ENCODE measurements at places on chromosomes 7 and 10.

DNA sequence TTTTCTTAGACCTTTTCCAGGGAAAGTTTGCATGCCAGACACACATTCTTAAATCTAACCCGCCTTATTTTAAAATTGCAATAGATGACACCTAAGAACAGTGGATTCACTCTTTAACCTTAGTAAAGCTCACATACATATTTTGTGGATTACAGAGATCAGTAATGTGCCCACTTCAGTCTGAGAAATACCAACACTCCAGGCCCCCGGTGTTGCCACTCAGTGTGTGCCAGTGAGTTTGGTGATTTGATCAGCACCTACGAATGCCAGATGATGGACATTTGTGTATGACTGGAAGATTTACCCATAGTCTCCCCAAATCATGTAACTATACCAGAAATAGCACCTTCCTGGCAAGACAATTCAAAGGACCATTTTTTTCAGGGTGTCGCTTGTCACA, 2.6 kb downstream of the LRRN3 start:
- DNase-seq = no peak

DNA sequence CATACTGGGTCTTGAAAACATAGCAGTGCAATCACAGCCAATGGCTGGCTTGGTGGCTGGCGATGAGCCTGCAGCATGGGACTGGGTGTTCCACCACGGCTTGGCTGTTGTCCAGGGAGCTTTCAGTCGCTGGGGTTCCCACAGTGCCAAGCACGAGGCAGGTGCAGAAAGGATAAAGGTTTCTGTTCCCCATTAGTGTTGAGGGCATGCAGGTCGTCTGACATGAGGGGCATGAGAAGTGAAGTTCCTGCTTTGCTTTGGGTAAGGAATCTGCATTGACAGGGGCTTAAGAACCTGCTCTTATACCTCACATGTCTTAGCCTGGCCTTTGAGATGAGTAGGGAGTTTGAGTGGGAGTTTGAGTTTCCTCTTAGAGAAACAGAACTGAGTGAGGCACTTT, 9.0 kb upstream of the CFTR start:
- DNase-seq = no peak

- DNase-seq = peak; percentile 59
Measured at GRCh38 chr7:24979470-24979862, 512 bp downstream of the OSBPL3 start.

GRCh38 chr10:118002581-118002980, 44.2 kb downstream of the RAB11FIP2 start:
- no peak for DNase-seq

- no peak for DNase-seq
Measured at GRCh38 chr7:36117203-36117840, 35.7 kb upstream of the EEPD1 start.

DNA sequence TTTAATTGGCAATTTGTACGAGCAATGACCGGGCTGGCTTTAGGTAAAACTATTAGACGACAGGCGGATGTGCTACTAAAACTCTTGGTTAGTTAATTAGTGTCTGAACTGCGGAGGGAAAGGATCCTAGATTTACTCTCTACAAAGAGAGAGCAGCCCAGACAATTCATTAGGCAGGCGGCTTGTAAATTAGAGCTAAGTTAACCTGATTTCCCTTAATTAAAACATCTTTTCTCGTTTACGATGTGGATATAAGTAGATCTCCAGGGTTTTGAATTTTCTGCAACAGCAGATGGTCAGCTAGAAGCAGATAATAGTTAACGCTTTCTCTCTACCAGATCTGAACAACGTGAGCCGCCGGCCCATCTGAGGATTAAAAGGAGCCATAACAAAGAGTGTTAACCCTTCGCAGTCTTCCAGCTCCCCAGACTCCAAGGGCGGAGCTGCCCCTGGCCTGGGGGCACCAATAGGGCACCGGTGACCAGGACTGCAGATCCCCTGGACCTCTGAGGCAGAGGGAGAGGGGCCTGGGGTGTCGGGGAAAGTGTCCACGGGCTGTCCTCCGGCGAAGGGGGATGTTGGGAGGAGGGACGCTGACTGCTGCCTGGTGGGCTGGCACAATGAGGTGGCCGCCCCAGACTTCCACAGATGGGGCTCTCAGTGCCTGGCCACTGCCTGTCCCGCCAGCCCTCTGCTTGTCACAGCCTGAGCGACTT, 6.3 kb upstream of the UNCX start:
- DNase-seq = no peak

DNA sequence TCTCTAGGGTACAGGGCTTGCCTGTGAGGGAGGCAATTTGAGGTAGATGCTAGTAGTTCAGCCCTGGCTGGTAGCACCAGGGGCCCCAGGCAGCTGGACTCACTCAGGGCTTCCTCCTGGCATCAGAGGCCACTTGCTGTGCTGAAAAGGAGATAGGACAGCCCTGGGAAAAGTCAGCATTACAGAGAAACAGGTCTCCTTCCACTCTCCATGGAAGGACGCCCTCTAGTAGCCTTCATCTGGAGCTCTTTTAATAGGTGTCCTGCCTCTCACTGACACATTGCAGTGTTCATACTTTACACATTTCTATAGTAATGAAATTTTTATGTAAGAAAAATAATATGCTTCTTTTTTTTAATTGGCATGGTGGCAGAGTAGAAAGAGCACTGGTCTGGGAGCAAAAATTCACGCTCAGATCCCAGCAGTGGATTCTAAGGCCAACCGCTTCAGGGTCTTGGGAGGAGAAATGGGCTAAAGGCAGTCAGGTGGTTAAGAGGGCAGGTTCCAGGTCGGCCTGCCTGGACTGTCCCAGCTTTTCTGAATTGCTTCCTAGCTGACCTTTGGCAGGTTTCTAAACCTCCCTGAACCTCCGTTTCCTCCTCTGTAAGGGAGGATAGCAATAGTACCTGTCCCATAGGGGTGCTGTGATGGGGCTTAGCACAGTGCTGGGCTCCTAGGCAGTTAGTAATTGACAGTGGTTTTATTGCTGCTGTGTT, 35.8 kb downstream of the AIFM2 start:
- DNase-seq = no peak

- DNase-seq = no peak
Measured at GRCh38 chr10:130029209-130029608, 65.1 kb upstream of the EBF3 start.

DNA sequence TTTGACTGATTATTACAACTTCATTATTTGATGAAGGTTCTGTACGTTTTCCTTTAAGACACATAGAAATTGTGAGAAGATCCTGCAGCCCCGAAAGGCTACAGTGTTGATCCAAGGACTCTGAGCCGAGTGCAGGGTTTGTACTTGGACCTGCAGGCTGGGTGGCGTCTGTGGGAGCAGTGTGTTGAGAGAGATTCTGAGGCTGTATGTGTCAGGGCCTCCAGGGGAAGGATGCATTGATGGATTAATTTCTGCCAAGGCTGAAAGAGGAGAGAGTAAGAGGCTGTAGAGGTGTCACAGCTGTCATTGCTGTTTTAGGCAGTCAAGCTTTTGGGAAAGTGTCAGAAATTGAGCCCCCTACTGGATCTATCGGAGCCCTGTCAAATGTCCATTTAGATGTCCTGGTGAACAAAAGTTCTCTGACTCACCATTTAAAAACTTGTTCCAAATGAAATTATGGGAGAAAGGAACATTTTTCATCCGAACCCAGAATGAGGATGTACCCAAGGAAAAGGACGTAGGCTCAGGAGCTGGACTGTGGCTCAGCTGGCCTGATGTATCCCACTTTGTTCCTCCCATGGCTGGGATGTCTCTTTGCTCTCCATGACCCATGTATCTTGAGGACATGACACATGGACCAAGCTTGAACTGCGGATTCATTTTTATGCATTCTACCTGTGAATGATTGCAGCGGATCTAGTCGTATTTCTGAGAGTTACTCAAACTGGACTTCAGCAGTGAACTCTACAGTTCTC, 102.2 kb downstream of the TCF7L2 start:
- no peak for DNase-seq

- DNase-seq = no peak
Measured at GRCh38 chr7:127782075-127782474, 130.1 kb downstream of the SND1 start.

DNA sequence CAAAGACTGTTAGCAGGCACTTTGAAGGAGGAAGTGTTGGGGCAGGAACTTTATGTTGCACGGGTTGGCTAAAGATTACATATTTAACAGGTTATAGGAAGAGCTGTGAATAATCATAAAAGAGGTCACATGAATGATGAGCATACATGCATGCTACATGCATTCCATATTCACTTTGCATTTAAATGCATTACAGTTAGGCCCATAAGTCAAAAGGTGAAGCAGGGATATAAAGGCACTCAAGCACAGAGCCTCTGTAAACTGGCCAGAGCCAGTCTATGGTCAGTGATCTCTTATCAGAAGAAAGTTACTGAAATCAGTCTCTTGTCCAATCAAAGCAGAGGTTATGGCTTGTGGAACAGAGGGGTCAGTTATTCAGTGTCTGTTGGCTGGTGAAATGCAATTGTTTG, 7.3 kb upstream of the ANKRD7 start:
- no peak for DNase-seq

DNA sequence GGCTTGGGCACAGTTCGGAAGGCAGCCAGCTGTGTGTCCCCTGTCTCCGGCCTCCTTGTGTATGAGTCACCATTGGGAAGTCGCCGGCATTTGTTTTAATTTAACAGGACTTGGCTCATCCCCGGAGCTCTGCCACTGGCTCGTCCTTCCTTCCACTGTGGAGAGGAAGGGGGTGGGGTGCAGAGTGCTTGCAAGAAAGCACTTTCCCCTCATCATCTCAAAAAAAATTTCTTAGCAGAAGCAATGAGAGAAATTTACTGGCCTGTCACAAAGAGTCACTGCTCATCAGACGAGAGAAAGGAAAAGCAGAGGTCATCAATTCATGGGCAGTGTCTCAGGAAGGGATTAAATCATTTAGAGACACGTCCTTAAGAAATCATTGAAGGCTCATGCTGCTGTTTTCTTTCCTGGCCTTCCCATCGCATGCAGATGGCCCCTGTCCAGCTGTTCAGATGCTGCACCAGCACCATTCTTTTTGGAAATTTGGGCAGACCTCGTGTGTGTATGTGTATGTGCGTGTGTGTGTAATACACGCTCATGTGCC, 93.3 kb downstream of the BMS1 start:
- DNase-seq = no peak

- no peak for DNase-seq
Measured at GRCh38 chr7:65448816-65449504, 75.3 kb downstream of the ZNF92 start.

DNA sequence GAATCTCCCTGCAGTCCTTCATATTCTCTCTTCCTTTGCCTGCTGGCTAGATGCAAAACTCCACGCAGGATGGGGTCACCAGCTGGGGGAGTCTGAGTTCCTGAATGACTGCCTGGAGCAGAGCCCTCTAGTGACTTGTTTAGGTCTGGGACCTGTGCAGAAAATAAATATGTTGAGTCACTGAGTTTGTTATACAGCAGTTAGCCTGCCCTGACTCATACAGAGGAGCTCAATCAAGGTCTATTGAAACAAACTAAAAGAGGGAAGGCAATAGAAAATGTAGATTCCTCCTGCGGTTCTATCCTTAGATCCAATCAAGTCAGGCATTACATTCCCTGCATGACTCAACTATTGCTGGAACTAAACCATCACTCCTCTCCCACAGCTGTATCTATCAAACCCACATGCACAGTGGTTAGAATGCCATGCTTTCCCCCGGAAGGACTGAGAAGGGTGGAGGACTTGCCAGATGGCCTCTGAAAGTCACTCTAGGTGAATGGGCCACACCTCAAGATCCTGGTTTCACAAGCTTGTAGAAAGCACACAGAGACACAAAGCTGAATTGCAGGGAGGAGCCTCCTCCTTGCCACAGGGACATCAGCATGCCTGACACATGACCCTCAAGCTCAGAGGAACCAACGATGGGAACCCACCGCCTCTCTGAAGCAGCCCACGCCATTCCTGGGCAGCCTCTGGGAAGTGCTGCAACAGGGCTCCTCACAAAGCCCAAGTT, 73.9 kb downstream of the SH3PXD2A start:
- no peak for DNase-seq

GRCh38 chr10:7206412-7207100, 204.3 kb downstream of the SFMBT2 start:
- no peak for DNase-seq

DNA sequence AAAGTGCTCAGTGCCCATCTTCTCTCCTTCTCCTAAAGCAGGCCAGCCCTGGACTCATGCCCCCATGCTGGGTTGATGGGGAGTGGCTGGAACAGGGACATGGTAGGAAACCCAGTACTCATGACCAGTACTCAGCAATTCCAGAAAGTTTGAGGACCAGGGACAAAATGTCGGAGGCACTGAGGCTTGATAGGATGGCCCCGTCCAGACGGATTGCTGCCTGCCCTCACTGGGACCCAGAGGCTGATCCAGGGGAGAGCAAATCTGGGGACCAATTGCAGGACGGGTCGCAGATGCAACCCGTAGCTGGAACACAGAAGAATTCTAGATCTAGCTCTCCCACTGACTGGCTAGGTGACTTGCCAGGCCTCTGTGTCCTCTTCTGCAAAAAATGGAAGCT, 5.1 kb downstream of the ZCCHC24 start:
- DNase-seq = no peak

DNA sequence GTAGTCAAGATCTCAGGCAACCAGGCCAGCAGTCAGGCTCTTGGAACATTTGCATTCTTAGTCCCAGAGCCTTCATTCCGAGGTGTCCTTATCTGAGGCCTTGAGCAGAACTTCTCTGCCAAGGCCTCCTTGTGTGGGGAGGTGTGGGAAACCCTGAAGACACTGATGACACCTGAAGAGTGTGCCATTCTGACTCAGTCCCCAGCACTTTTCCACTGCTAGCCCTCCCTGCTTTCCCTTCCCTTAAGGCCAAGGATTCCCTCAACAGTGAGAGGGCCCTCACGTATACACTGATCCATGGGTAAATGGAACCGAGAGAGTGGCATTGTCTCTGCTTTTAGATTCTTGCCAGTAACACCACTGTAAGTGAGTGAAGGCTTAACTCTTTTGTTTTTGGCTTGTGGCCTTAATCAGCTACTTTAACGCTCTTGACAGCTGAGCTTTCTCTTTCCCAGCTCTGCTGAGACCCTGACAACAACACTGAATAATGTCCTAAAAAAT, 30.3 kb downstream of the TRDMT1 start:
- DNase-seq = no peak

DNA sequence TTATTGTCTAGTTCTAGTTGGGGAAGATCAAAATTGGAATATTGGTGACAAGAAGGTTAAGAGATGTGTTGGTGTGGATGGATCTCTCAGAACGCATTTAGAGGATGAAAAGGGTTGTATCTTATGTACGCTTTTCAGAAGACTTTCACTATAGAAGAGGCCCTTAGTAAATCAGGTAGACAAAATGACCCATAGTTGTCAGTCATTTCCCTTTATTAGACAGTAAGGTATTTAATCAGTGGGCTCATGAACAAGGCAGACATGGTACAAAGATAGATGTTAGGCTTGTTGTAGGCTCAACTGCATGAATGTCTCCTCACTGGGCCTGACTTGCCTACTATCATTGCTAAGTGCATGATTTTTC, 359.2 kb downstream of the PHF14 start:
- DNase-seq = no peak

- DNase-seq = no peak
Measured at GRCh38 chr10:48457949-48458661, 146.8 kb downstream of the ARHGAP22 start.

- DNase-seq = no peak
Measured at GRCh38 chr10:77835669-77836086, 90.9 kb downstream of the DLG5 start.

GRCh38 chr10:34433241-34434076, 381.6 kb downstream of the PARD3 start:
- DNase-seq = no peak

All from germinal center (tissue), 1 donor.